T-helper 17 cell (primary cell): ENCODE measurements at places on chromosomes 1 and 21. TPM values are rescaled to one million over a fixed set of nuclear protein-coding genes. Genes with fewer than 3 reads are reported as not detected.

SELL gene
- 276 TPM for total RNA-seq

DNA sequence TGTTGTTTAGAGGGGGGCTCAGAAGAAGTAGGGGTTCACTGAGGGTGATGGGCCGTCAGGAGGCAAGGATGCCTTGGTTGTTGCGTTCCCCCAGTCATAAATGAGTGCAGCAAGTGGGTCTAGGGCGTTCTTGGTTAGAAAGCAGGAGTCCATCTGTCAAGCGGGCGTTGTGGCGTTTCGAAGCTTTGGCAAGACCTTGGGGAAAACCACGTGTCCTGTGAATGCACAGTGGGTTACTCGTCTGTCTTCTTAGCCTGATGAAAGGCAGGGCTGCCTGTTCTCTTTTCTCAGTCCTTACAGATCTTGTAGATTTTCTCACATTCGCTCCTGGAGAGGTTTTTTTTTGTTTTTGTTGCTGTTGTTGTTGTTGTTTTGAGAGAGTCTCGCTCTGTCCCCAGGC, 6.3 kb upstream of the ZNF496 start:
- H3K4me3 ChIP-seq = no peak overlapping the region
- H3K27me3 ChIP-seq = no peaks in the 10 kb centered on the region
- no peak for DNase-seq
- peaks cover 15% of the 10 kb centered on the region for H3K4me1 ChIP-seq
- no peaks in the 10 kb centered on the region for H3K36me3 ChIP-seq
- H3K27ac ChIP-seq = no peak overlapping the region

DNA sequence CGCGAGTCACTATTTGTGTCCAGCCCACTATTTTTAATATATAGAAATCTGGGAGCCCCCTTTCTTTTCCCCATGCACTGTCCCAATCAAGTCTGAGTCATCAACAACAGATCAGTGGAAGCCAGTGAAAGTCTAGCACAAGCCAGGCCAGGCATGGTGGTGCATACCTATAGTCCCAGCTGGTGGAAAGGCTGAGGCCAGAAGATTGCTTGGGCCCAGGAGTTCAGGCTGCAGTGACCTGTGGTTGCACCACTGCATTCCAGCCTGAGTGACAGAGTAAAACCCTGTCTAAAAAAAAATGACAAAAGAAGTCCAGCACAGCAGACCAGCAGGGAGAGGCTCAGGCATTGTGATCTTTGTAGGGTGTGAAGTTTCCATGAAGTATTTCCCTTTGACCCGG, 9.0 kb upstream of the RPL5 start:
- DNase-seq = no peak
- H3K36me3 ChIP-seq = peaks cover 3% of the 10 kb centered on the region
- H3K4me1 ChIP-seq = no peaks in the 10 kb centered on the region
- no peak overlapping the region for H3K27ac ChIP-seq

DNA sequence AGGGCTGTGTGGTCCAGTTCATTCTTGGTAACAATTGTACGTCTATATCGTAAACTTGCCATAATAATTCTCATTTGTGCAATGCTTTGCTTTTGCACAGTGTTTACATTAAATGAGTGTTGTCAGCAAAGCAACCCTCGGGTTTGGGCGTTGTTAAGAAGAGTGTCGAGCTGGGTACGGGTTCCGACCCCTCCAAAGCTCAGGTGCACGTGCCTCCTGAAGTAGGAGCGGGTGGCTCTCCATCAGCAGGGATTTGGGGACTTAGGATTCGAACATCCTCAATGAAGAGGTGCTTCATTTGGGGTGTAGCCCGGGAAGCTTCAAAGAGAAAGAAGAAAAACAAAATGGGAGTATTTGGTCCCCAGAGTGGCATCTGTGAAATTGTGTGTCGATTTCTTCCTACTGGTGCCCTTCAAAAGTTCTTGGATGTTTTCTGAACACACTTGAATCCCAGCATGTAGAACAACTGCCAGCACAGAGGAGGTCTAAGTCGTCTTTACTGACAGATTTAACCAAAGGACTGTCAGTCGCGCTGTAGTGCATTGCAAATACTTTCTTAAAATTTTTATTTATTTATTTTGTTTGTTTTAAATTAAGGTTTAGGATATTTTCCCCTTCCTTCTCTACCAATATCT, 1.1 kb downstream of the TRIM58 start:
- H3K4me1 ChIP-seq = peaks cover 11% of the 10 kb centered on the region
- H3K4me3 ChIP-seq = peak overlapping the region; percentile 86
- no peak overlapping the region for H3K27ac ChIP-seq
- H3K36me3 ChIP-seq = peaks cover 11% of the 10 kb centered on the region
- H3K27me3 ChIP-seq = peaks cover 65% of the 10 kb centered on the region
- no peak for DNase-seq

DNA sequence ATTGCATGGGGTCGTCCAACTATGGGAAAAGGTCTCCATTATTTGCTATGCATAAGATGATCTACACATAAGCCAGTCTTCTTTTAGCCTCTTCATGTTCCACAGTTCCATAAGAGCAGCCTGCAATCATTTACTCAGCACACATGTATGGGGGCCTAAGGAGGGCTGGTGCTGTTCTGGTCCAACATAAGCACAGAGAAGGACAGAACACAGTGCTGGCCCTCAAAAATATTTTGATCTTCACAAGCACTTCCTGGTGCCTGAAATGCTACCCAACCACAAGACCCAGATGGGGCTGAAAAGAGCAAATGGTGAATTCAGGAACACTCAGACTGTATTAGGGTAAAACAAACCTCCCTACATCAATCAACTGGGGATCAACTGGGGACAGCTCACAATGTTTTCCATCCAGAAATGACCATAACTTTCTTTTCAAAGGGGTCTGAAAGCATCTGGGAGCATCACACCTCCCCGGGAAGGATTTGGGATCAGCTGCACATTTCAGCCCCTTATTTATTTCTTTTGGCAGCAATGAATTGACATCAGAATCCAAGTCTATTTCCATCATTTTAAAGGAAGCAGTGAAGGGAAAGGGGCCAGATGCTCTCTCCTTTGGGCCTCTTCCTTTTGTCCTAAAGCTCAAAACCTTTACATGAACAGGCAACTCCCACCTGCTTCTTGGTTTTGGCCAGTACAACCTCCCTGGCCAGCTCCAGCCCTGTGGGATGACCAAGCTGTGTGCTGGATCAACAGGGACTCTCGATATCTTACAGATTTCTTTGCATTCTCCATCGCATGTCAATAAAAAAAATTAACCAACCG, 45.7 kb downstream of the KCNN3 start:
- H3K4me3 ChIP-seq = no peak overlapping the region
- H3K27ac ChIP-seq = no peak overlapping the region
- H3K27me3 ChIP-seq = no peaks in the 10 kb centered on the region
- H3K36me3 ChIP-seq = no peaks in the 10 kb centered on the region

DNA sequence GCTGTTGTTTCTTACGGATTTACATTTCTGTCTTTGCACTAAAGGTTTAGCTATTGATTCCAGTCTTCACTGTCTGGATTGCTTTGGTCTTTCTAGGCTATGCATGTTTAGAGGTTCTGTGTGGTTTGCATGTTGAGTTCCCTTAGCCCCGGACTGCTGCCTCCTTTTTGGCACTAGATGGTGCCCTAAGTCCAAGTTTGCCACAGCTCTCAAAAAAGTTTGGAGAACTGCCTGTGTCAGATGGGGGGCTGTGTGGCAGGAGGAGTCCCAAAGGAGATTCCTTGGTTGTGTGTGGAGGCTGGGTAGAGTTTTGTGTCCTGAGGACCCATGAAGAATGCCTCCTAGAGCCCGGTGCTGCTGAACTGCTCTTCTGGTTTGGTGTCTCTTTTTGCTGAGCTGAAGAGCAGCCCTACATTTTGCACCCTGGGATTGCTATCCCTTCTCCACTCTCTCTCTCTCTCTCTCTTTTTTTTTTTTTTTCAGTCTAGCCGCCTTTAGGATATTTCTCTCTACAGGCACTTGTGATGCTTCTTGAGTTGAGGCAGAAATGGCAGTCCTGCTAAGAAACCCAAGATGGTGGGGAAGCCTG, 74.4 kb downstream of the PTGS2 start:
- H3K4me1 ChIP-seq = no peaks in the 10 kb centered on the region
- no peak overlapping the region for H3K4me3 ChIP-seq
- peaks cover 2% of the 10 kb centered on the region for H3K36me3 ChIP-seq
- no peak overlapping the region for H3K27ac ChIP-seq
- H3K27me3 ChIP-seq = peaks cover 31% of the 10 kb centered on the region

DNA sequence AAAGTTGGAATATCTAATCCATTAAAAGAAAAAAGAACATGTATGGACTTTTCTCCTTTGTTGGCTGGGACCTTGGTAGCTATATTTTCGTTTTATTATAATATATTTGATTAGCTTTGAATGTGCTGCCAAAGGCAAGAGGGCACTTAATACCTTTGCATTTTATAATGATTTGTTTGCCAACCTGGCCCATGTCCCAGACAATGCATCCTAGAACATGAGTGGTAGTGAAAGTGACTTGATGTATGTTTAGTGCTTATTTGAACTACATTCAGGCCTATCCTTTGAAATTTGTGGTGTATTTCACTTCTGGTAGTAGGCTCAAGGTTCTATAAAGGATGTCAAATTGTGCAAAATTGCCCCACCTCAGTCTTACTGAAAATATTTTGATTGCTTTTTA, 25.9 kb downstream of the CACHD1 start:
- H3K4me1 ChIP-seq = no peaks in the 10 kb centered on the region
- peaks cover 55% of the 10 kb centered on the region for H3K27me3 ChIP-seq
- no peaks in the 10 kb centered on the region for H3K36me3 ChIP-seq
- no peak overlapping the region for H3K27ac ChIP-seq
- no peak for DNase-seq

DNA sequence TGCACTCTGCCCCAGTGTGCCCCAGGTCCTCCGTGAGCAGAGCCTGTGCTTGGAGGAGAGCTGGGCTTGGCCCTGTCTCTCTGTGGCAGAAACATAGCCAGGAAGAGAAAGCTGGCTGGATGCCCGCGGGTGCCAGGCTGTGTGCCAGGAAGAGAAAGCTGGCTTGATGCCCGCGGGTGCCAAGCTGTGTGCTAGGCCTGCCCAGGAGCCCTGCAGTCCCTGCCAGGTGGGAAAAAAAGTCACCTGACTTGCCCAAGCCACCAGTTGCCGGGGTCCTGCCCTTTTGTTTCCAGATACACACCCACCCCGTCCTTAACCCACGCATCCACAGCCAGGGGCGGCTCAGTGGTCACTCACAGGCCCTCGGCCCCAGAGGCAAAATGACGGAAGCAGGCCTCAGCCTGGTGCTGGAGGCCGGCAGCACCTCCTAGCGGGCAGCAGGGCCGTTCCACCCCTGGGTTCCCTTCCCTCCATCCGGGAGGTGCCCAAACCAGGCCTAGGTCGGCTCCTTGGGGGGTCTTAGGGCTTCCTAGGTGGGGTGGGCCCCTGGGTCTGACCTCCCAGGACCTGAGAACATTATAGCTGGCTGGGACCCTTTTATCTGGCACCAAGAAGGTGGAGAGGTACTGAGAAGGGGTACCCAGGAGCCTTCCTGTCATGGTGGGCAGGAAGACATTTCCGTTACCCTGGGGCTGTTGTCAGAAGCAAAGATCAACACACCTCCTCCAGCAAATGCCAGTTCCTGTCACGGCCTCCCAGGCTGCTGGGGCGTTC, 9.1 kb downstream of the ITGB2 start:
- peak overlapping the region; percentile 96 for H3K27ac ChIP-seq
- no peaks in the 10 kb centered on the region for H3K36me3 ChIP-seq
- H3K4me1 ChIP-seq = peaks cover 46% of the 10 kb centered on the region
- H3K4me3 ChIP-seq = peak overlapping the region; percentile 88

- no peak overlapping the region for H3K4me3 ChIP-seq
- no peaks in the 10 kb centered on the region for H3K36me3 ChIP-seq
- no peak for DNase-seq
- no peaks in the 10 kb centered on the region for H3K27me3 ChIP-seq
- no peaks in the 10 kb centered on the region for H3K4me1 ChIP-seq
Observed at GRCh38 chr1:58392083-58392482, 154.4 kb downstream of the OMA1 start.

DNA sequence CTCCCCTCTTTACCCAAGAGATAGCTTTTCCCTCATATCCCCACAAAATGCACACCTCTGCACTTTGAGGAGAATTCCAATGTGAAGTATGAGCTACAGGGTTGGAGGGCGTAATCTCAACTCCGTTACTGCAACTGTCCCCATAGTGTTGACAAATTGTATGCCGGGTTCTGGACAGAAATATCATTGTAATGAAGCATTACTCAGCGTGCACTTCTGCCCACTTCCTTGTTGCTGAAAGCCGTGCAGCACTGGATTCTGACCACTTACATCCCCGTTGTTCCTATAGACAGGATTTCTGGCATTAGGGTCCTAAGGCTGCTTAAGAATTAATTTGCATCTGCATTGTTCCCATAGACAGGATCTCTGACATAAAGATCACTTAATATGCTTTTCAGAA, 205.6 kb downstream of the RHOU start:
- H3K36me3 ChIP-seq = no peaks in the 10 kb centered on the region
- no peak overlapping the region for H3K27ac ChIP-seq
- peaks cover 6% of the 10 kb centered on the region for H3K27me3 ChIP-seq
- peaks cover 11% of the 10 kb centered on the region for H3K4me1 ChIP-seq
- H3K4me3 ChIP-seq = no peak overlapping the region
- no peak for DNase-seq

GRCh38 chr1:119249283-119249682, 108.8 kb upstream of the WARS2 start:
- H3K27ac ChIP-seq = no peak overlapping the region
- no peak overlapping the region for H3K4me3 ChIP-seq
- peaks cover 5% of the 10 kb centered on the region for H3K36me3 ChIP-seq

DNA sequence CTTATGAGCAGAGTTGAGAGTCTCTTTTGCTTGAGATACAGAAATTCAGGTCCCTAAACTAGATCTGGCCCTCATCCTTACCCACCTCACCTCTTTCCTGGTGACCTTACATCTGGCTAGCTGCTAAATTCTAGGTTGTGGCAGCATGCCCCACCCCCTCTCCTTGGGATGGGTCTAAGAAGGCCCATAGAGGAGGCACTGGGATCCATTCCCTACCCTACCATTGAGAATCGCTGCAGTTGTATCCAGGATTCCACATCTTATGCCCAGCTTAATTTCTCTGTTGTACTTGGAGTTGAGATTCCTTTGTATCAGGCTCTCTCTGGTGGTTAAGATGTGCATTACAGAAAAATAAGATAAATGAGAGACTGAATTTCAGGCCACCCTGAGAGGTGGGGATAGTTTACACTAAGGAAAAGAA, 9.5 kb upstream of the TMEM39B start:
- no peak for DNase-seq
- H3K36me3 ChIP-seq = no peaks in the 10 kb centered on the region
- H3K27me3 ChIP-seq = no peaks in the 10 kb centered on the region
- peak overlapping the region; percentile 63 for H3K27ac ChIP-seq

GRCh38 chr1:59429656-59430055, 132.8 kb downstream of the FGGY start:
- H3K4me1 ChIP-seq = no peaks in the 10 kb centered on the region
- no peak overlapping the region for H3K4me3 ChIP-seq
- no peaks in the 10 kb centered on the region for H3K36me3 ChIP-seq

DNA sequence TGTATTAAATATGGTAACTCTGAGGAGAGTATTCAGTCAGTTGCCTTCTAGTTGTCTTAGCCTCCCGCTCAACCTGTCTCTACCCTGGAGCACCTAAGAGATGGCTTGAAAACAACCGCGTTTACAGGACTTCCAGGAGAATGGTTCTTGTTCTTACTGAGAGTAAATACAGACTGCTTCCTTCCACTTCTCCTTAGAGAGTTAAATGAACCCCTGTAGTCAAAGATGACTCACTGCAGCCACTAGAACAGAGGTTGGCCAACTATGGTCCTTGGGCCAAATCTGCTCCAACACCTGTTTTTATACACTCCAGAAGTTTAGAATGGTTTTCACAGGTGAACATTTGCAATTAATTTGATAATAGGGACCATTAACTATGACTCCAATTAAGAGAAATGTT, 60.1 kb upstream of the ASB17 start:
- H3K4me1 ChIP-seq = no peaks in the 10 kb centered on the region
- H3K36me3 ChIP-seq = no peaks in the 10 kb centered on the region
- H3K4me3 ChIP-seq = no peak overlapping the region
- DNase-seq = no peak
- no peak overlapping the region for H3K27ac ChIP-seq
- H3K27me3 ChIP-seq = peaks cover 5% of the 10 kb centered on the region
